ENCODE measurements at places on chromosomes 7 and 10.

- no peak for DNase-seq
These were observed 25.2 kb upstream of the SRPK2 start for GRCh38 chr7:105413887-105414437.

DNA sequence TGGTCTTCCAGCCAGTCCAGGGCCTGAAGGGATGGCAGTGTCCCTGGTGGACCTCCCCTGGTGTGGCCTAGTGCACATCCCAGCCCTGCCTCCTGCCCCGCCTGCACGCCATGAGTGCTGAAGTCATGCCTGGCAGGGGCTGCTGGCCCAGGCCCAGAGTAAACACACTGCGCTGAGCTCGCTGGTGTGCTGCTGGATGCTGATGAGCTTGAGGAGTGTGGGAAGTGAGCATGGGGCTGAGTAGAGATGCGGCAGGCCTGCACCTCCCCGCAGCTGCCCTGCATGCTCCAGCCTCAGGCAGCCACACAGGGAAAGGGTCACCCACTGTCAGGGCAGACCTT lies 43.2 kb downstream of the HTRA1 start:
- no peak for DNase-seq

DNA sequence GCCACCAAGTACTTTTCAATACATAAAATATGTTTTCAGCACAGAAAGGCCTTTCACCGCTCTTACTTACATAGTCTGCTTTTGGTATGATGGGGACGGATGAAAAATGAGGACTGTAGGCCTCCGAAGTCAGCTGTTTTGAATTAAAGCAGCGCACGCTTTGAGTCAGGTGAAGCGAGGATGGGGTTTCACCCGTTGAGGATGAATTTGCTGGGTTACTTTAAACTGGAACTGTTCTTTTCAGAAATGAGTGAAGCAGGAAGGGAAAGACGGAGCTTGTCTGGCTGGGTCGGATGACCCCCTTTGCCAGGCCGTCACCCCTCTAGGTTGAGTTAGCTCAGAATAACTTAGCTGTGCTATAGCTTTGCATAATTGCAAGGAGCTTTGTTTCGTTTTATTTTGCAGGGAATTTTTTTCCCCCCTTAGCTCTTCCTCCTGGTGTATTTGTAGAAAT lies 40.0 kb downstream of the CUX1 start:
- DNase-seq = no peak

- no peak for DNase-seq
These were observed 41.4 kb downstream of the ZRANB1 start for GRCh38 chr10:124983321-124983720.

DNA sequence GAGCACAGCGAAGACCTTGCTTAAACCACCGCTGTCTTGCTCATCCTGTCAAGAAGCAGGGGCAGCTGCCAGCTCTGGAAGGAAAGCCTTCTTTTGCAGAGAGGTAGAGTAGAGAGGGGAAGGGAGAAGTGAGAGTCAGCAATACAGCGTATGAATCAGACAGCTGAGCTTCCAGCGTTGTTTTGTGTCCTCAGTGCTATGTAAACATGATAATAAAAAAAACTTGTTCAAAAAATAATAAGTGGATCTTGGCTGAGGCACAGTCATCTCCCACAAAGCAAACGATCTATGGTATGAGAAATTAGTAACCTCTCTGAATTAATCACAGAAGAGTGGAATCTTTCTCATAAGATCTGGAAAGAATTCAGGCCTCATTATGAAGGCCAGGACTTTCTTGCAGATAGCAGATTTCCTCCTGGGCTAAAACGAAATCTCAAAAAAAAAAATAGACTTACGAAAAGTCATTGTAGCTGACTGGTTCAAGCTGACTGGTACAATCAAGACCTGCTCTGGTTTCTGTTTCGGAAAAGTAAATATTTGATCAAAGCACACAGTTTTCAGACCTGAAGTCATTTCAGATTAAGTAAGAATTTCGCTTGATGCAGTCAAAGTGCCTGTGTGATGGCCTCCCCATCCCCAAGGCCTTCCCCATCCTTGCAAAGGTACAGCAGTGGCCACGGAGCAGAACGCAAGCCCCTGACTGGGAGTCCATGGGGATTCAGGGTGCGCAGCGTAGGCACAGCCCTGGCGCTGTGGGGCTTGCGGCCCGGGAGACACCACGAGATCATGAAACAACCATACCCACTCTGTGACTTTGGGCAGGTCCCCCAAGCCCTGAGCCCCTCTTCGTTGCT lies 29.4 kb downstream of the CHST15 start:
- DNase-seq = no peak

GRCh38 chr10:132848951-132849545 lies 63.1 kb upstream of the NKX6-2 start:
- no peak for DNase-seq

DNA sequence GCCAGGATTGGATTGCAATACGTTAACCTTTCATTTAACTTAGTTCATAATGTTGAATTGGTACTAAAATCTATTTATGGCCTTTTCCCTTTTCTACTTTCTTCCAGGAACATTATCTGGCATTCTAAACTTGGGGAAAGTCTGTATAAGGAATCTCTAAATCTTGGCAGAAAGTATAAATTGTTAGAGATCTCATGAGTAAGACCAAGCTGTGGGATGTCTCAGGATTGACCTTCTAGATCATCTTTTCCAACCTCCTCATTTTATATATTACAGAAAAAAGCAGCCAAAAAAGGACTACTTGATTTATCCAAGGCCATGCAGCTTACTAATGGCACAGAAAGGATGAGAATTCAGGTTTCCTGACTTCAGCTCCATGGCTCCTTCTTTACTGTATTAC lies 598.3 kb downstream of the INHBA start:
- DNase-seq = no peak

- no peak for DNase-seq
These were observed 242.9 kb upstream of the CXCL12 start for GRCh38 chr10:44627591-44628354.

DNA sequence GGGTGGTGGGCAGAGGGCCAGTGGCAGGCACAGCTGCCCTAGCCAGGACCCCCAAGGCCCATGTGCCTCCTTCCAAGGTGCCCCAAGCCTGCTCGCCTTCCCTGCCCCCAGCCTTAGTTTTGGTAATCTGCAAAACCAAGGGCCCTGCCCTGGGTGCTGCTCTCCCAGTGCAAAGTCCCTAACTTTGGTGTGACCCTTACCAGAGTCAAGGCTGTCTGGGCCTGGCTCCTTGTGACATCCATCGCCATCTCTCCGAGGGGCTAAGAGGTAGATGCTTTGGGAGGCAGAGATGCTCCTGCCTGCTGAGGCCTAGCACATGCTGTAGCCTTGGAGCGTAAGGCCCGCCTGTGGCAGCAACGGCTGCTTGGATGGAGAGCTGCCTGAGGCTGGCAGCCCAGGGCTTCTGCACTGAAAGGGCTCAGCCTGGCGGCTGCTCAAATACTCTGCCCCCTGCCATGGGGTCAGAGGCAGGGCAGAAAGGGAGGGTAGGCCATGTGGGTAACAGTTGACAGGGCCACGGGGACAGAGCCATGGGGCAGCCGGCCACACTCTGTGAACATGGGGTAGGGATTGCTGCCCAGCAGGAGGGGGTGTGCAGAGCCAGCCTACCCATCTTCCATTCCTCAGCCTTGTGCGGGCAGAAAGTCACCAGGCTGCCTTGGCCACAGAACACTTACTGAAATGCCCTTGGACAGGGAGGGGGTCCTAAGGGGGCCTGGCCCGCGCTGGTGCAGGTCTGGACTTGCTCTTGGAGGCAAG lies 17.9 kb upstream of the MYL7 start:
- DNase-seq = no peak

DNA sequence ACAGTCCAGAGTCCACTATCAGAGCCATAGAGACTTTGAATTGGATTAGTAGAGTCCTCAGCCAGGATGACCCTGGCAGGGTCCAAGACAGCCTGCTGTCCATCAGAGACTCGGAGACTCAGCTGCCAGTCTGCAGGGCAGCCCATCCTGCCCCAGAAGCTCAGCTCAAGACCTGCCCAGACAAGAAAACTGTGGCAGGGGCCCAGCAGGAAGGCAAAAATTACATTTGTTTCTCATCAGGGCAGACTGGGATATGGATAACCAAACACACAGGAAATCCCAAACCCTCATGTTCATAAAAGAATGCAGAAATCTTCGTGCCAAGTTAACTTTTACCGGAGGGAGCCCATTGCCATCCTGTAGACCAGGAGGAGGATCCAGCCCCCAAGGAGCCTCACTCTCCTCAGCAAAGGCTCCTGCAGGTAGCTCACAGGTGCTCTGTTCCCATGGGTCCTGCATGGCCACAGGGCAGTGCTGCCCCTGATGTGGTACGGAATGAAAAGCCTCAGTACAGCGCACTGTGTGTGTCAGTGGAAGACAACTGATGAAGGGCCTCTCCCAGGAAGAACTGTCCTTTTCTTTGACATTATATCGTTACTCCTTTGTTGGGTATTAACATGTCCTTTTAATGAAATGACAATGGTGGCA lies 222.2 kb downstream of the KCNMA1 start:
- no peak for DNase-seq

DNA sequence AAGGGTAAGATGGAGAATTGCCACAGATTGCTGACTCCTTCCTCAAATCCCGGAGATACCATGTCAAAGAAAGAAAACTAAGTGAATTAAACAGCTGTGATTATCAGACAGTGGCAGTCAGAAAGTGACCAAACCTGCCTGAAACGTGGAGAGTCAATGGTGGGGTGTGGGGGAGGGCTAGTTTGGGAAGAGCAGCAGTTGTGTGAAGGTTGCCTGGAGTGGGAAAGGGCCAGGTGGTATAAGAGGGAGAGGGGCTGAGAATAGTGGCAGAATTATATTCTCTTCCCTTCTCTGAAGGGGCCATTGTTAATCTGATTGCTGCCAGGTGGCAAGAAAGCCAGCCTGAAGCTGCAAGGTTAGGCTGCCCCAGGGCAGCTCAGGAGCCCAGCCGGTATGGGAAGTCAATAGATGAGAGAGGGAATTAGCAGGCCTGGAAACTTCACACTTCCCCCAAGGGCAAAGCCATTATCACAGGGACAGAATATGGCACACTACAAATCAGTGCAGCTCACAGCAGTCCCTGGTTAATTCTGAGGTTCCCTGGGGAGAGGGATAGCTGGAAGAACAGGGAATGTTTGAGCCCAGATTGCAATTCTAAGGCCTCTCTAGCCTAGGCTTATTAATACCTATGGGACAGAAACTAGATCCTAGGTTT lies 83.9 kb upstream of the ITGB1 start:
- DNase-seq = no peak

DNA sequence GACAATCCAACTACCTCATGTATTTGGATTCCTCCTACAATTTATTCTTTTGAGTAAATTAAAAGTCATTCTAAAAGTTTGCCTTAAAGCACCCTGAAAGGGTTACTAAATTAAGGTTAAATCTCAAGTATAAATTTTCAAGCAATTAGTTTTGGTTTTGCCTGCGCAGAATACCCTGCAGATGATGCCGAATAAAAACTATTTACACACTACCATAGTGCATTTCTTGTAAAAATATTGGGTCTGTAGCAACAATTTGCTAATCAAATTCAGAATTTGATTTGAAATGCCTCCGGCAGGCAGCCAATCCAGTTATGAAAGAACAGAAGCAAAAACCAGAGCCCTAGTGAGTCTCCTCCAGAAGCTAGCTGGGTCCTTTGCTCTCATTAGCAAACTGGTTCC lies 122.2 kb downstream of the TWIST1 start:
- no peak for DNase-seq

DNA sequence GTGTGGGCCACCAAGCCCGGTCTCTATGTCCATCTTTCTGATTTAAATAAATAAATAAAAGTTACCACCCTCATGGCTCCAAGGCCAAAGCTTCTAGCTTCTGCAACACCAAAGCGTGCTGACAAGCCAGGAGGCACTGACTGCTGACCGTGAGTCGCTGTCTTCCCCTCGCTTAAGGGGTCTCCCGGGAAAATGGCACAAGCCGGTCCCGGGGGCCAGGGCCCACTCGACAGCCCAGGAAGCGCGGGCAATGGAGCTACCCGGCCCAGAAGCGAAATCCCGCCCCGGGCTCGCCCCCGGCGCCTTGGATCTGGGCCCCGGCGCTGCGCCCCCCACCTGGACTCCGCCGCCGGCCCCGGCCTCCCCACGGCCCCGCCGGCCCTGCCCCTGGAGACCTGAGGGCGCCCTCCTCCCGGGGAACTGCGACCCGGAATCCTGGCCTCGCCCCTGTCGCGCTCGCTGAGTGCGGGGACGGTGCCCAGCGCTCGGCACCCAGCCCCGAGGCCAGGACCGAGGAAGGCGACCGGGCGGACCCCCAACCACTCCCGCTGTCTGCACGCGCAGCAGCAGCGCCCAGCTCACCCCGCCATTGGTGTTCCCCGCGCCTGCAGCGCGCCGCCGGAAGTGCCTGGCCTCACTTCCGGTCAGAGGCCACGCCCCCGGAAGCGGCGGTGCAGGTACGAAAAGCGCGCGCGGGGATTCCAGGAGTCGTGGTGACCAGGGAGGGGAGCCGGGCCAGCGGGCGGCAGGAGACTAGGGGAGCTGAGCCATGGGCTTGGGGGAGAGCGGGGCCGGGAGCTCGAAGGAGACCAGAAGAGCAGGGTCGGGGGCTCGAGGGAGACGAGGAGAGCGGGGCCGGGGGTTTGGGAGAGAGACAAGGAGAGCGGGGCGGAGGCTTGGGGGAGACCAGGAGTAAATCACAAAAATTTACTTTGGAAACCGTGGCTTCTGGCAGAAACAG lies at the start of the genes MRM2 and NUDT1:
Gene MRM2 (minus strand): TSS at position 626 of the 961 bp plus-strand sequence. CDS start 36 bp downstream, at position 590.
Gene NUDT1 (plus strand): TSS at position 647 of the 961 bp plus-strand sequence. CDS start 2,349 bp downstream, outside the sequence.
- peak; percentile 70 for DNase-seq

GRCh38 chr7:118109607-118110006 lies 74.4 kb upstream of the LSM8 start:
- DNase-seq = no peak

DNA sequence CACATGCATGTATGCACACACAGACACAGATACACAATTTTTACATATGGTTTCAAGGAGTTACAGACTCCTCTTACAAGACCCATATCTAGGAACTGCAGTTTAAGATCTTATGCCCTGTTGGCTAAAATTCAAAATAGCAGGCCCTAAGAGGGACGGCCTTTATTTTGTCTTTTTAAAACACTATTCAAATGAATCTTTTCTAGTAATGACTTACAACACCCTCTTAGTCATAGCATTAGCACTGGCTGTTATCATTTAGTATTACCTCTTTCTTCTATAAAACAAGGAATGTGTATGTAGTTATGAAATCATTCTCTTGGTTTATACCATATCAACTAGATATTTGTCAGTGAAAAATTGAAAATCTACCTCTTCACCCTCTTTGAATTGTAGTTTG lies 15.3 kb downstream of the PAPSS2 start:
- DNase-seq = no peak

GRCh38 chr10:122647383-122647968 lies 52.2 kb downstream of the C10orf120 start:
- no peak for DNase-seq

GRCh38 chr10:122301055-122301810 lies 30.1 kb downstream of the BTBD16 start:
- DNase-seq = no peak
